ENCODE measurements at places on chromosomes 5 and 9. TPM values are rescaled to one million over a fixed set of nuclear protein-coding genes. Genes with fewer than 3 reads are reported as not detected.

DNA sequence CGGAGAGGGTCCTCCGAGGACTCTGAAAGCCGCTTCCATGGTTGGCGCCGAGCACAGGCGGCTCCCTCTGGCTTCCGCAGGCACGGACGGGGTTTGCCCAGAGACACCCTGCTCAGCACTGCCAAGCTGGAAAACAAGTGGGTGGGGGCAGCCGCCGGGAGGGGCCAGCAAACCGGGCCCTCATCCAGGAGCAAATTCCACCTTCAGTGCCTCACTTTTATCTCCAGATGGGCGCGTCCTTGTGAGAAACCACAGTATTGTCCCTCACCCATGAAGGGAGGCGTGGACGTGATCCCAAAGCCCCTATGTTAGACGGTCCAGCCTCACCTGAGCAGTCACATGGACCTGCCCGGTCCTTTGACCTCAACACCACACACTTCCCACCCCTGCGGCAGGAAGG lies 29.0 kb downstream of the MED10 start:
- no peak for DNase-seq

- no peak for DNase-seq
Observed at GRCh38 chr9:98867429-98868168, 60.1 kb downstream of the GALNT12 start.

GRCh38 chr5:6525910-6526309 lies 77.3 kb downstream of the UBE2QL1 start:
- no peak for DNase-seq

DNA sequence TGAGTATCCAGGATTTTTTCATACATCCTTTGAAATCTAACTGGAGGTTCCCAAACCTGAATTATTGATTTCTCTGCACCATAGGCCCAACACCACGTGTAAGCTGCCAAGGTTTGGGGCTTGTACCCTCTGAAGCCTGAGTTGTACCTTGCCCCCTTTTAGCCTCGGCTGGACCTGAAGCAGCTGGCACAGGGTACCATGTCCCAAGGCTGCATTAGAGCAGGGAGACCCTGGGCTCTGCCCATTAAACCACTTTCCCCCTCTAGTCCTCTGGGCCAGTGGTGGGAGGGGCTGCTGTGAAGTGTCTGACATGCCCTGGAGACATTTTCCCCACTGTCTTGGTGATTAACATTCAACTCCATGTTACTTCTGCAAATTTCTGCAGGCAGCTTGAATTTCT lies 532.9 kb upstream of the NUDT12 start:
- DNase-seq, result no peak

MYOZ3 gene
- 6.3 TPM for polyA plus RNA-seq

DNA sequence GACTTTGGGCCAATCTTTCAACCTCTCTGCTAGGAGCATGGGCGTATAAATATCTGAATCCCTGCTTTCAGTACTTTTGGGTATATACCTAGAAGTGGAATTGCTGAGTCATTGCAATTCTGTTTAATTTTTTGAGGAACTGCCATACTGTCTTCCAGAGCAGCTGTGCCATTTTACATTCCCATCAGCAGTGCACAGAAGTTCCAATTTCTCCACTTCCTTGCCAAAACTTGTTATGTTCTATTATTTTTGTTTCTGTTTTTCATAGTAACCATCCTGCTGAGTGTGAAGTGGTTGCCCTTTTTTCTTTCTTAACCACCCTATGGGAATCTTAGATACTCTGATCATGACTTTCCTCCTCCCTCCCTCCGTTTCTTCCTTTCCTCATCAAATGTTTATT lies 11.1 kb upstream of the CCIN start:
- DNase-seq, result no peak

FOCAD gene
- 37.8 TPM for polyA plus RNA-seq

- no peak for DNase-seq
Observed at GRCh38 chr5:57366744-57367143, 115.9 kb downstream of the ACTBL2 start.

DNA sequence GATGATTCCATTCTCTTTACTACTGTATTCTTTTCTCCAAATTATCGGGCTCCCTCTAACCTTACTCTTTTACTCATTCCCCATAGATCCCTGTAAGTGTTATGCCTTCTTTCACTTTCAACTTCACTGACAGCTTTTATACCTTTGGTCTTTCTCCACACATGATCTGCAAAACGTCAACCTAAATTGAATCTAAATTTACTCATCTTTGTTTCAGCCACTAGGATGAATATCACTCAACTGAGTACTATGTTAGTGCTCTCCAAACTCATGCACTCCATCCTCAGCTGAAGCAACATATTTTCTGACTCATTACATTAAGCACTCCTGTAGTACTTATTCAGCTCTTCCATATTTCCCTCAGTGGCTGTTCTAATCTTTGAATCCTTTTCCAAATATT lies 133.4 kb downstream of the ADAMTS19 start:
- DNase-seq, result no peak

- DNase-seq, result no peak
Observed at GRCh38 chr9:14311956-14312685, 1.8 kb downstream of the NFIB start.

DNA sequence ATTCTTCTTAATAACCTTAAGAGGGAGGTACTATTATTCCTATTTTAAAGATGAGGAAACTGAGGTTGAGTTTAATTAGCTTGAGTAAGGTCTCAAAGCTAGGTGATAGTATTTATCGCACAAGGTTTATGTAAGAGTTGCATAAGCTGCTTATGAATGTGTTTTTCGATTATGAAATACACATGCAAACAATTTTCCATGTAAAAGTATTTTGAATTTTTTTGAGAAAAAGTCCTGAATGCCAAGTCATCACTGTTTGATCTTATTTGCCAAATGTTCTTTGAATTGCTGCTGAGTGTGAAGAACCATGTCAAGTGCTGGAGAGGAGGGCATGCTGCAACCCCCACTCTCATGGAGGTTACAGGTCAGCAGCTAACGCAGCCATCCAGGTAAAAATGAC lies 174.4 kb downstream of the CARTPT start:
- DNase-seq, result no peak

DNA sequence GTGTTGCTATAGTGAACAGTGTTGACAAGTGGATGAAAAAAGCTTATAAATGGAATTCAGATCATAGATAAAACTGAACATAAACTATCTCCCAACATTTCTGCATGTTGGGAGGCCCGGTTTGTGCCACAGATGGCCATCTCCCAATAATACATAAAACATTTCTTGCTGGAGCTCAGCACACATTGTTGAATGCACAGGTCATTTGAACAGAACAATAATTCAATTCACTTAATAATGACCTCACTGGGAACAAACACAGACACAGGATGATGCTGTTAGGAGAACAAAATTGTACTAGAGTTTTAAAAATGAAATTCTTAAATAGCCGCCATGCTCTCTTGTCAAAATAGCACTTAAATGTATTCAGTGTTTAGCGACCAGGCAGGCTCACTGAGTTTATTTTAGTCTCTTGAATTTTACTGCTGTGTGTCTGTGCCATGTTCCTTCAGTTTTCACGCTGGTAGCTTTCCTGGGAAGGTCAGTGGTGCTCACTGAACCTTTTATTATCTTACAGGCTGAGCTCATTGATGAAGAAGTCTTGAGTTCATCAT lies 85.0 kb upstream of the SSBP2 start:
- DNase-seq, result no peak

GRCh38 chr9:4615251-4615650 lies 46.8 kb upstream of the PLPP6 start:
- DNase-seq, result no peak

- no peak for DNase-seq
Observed at GRCh38 chr9:107784235-107784958, 294.8 kb upstream of the KLF4 start.

GRCh38 chr5:179558932-179559283 lies 8.6 kb downstream of the RUFY1 start:
- DNase-seq, result no peak

All from right renal pelvis (tissue), 4 donors.